Fibroblast of skin of abdomen (primary cell): ENCODE measurements at places on chromosomes 3 and 15.

DNA sequence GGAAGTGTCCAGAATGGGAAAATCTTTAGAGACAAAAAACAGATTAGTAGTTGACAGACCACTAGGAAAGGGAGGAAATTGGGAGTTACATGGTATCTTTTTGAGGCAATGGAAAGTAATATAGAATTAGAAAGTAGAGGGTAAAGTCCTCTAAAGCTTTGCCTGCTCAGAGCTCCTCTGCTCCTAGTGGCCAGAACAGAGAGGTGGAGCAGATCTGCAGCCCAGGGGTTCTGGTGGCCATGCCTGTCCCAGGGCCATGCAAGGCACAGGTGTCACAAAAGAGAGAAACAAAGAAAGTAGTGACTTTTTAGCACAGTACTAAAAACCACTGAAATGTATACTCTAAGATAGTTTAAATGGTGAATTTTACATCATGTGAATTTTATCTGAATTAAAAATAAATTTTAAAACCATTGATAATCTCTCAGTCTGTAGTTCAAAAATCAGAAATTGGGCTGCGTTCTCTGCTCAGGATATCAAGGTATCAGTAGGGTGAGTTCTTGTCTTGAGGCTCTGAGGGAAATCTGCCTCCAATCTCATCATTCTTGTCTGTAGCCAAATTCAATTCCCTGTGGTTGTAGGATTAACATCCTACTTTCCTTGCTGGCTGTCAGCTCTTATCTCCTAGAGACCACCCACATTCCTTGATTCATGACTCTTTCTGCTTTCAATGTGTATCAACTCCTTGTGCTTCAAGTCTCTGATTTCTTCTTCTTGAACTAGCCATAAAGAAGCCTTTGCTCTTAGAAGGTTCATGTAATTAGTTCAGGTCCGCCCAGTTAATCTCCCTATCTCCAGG is 23.6 kb downstream of the PYGO1 start:
- no peak for DNase-seq

DNA sequence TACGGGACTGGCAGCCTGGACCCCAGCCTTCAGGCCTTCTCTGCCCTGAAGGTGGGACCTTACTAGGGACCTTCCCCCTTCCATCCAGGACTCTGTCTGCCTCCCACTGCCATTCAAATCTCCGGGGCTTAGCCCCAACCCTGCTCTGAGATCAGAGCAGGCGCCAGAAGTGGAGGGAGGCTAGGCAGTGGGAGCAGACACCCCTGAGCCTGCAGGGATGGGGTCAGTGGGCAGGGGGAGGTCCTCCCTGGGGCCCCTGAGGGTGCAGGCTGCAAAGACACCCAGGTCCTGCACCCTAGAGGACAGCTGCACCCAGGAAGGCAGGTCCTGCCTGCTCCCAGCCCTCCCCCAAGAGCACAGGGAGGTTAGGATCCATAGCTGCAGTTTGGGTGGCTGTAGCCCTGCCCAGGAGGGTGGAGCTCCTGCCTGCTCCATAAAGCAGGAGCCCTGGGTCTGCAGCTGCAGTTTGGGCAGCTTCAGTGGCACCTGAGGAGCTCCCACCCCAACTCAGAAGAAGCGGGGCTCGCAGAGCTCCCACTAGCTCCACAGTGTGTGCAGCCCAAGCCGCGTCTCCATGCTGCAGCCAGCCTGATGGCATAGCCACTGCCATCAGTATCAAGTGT is 8.1 kb upstream of the POC1A start:
- no peak for DNase-seq

DNA sequence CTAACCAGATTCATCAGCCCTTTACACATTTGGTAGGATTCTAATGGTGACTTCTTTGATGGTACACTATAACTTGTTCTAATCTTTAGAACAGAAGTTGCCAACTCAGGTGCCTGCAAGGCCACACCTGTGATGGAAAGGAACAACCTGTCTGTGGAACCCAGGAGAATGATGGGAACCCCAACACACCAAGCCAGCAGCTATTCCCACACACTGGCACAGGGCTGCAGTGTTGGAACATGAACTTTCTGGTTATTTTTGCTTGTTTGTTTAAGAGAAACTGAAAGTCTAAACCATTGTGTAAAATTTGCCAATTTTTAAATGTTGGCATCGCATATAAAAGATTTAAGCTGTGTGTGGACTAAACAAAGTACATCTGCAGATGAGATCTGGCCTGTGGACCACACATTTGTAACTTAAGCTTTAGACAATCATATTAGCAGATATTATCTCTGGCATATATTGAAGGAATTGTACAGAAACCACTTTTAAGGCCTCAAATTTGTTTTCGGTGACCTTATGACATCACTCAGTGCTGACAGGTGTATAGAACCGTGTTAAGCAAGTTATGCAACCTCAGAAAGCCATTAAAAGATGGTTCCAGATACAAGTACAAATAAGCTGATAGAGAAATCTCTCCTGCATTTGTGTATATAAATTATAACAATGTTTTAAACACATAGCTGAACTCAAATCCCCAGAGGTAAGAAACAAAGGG is 242.9 kb downstream of the SLC9A9 start:
- no peak for DNase-seq

DNA sequence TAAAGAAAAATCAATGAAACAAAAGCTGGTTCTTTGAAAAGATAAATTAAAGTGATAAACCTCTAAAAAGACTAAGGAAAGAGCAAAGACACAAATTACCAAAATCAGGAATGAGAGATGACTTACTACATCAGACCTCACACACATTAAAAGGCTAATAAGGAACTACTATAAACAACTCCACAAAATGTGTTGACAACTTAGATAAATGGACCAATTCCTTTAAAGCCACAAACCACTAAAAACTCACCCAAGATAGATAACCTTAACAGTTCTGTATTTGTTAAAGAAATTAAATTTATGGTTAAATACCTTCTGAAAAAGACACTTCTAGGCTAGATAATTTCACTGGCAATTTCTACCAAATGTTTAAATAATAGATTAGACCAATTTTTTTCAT is 170.4 kb downstream of the SMAD6 start:
- peak; percentile 39 for DNase-seq

- no peak for DNase-seq
These were observed 5.6 kb downstream of the CLSTN2 start for GRCh38 chr3:139940622-139941021.

DNA sequence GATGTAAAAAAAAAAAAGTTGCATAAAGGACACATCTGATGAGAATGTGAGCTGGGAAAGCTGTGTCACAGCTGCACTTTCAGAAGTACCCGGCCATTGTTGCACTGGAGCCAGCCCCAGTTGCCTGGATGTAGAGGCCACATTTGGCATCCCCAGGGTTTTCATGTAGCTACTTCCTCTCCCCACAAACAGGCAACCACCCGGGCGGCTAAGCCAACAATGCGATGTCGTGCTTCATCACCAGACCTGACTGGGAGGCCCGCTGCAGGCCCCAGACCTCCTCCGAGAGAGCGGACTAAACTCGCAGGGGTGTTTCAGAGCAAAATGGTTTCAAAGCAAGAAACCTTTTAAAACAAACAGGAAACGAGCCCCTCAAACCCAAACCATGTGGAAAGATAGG is 142.3 kb downstream of the TMCO5A start:
- peak; percentile 78 for DNase-seq

DNA sequence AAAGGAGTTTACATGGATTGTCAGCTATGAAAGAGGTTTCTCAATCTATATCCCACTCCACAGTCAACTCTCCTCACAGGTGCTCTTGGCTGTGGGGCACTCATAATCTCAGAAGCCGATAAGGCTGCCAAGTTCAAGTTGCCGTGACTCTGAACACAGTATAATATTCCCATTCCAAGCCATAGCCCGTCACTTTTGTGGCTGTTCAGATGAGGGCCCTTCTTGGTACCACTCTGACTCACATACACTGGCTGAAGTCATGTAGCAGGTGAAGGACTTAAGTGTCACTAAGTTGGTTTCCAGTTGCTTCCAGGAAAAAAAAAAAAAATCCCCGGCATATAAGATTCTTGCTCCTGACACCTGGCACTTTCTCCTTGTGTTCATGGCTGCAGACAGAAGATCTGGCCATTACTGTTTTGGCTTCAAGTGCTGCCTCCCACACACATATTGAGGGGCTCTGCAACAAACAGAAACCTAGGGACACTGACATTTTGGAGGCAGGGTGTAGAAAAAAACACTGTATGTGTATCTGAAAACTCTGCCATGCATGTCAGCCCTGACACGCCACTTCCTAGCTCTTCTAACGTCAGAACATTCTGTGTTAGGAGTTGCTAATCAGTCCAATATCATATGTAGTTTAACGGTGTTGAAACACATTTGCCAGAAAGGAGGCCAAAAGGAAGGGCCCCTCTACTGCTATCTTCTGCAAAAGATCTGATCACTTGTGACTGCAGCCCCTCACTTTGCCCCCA is 170.2 kb upstream of the ICE2 start:
- no peak for DNase-seq

GRCh38 chr3:187833375-187833774 is 88.1 kb upstream of the BCL6 start:
- DNase-seq: no peak

DNA sequence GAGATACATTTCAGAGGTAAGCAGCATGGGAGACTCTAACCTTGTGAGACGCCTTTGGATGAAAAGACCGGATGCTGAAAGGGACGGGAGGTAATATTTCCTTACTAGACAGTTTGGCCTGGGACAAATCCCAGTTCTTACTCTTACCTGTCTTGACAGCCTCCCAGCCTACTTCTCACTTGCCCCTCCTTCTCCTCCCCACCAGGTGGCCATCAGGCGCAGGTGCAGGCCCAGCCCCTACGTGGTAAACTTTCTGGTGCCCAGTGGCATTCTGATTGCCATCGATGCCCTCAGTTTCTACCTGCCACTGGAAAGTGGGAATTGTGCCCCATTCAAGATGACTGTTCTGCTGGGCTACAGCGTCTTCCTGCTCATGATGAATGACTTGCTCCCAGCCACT is 6.3 kb downstream of the HTR3D start:
- no peak for DNase-seq

- no peak for DNase-seq
These were observed 27.8 kb downstream of the LIPC start for GRCh38 chr15:58459560-58459959.

GRCh38 chr3:182234881-182235280 is 523.2 kb downstream of the SOX2 start:
- DNase-seq: no peak

DNA sequence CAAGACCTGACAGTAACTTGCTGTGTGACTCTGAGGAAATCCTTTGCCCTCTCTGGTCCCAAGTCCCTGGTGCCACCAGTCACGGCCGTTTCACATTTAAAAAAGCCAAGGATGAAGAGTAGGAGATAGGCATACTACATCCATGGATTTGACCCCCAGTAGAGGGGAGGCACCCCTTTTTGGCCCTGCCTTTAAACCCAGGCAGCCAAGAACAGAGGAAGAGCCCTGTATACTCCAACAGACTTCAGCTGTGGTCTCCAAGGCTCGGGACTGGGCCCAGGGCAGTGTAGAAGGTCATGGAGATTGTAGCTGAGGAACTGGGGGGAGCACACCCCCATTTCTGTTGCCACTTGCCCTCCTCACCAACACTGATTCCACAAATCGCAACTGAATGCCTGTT is 3.7 kb downstream of the CAV3 start:
- no peak for DNase-seq

DNA sequence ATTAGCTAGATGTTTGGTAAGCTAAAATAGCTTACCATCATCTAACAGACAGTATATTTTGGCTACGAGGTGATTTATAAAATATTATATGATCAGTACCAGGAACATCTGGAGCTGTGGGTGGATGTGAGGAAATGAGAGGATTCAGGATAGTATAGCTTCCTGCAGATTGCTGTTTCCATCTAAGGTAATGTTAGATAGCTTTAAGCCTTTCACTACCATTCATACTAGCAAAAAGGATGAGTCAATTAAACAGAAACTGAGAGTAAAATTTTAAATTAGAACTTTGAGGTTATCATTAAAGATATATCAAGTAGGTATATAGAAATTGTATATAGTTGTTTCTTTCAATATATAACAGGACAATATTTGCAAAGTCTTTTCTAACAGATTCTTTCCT is 8.0 kb downstream of the ZBTB20 start:
- DNase-seq: no peak

DNA sequence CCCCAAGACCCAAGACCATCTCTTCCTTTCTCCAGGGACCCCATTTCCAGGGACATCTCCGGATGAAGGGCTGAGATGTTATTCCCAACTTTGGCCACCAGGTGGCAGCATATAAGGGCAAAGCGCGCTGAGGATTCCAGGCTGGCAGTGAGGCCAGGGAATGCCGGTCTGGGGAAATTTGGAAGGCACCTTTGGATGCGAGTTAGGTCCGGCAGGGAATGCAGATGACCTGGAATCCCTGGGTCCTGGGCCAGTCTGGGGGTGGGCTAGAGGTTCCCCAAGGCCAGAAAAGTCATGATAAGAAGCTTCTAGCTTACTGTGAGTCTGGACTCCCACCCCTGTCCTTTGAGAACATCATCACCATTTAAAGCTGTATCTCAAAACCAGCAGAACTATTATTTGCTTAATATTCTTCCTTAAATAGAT is 1.6 kb upstream of the CHST13 start:
- DNase-seq: peak; percentile 39
